ENCODE measurements at places on chromosomes 3 and 15. TPM values are rescaled to one million over a fixed set of nuclear protein-coding genes. Genes with fewer than 3 reads are reported as not detected.

- DNase-seq = no peak
Measured at GRCh38 chr3:160771811-160772459, 15.9 kb downstream of the PPM1L start.

- DNase-seq = no peak
Measured at GRCh38 chr15:79371591-79371990, 60.5 kb upstream of the MINAR1 start.

DNA sequence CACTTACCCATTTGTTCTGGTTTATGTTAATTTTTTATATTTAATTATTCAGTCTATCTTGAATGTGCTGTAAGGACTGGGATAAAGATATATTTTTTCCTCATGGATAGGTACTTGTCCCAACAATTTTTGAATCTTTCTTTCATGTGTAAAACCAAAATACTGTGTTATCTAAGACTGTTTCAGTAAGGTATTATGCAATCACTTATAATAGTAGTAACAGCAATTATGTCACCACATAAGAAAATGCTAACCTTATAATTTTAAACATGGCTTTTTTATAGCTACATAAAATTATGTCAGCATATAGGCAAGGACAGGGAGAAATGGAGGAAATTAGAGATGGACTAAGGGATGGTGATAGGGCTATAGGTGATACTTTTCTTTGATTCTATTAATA lies 2.9 kb upstream of the CTDSPL start:
- no peak for DNase-seq

DNA sequence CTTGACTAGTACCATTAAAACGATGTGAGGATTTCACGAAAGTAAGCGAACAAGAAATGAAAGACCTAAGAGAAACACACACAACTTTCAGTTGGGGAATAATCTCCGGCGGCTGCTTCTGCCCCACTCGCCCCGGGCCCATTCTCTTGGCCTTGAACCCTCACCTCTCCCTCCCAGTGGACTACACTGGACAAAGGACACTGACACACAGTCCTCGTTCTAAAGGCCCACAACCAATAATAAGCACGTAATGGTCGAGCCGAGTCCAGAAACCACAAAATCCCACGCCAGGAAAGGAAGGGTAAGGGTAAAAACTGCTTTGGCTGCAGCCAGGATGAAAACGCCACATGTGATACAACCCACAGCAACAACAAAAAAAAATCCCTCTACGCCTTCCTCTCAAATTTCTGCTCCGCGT lies 469 bp downstream of the ZNF770 start:
- DNase-seq = no peak

- peak; percentile 68 for DNase-seq
Measured at GRCh38 chr15:45023659-45024225, 747 bp downstream of the SORD start.

DNA sequence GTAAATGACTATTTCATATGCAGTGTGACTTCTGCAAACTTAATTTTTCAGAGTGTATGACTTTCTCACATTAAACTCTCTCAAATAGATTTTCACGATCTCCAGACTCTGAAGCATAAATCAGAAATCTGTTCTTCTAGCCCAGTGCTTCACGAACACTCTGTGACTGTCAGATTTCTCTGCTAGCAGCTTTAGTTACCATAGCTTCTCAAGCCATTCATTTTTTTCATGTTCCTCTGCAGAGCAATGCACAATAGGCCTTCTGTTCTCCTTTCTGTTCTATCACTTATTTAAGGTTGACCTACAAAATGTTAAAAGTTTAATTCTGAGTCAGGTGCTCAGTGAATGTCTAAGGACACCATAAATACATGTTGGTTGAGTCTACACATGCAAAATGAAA lies 1102.2 kb downstream of the TUSC7 start:
- DNase-seq = no peak

DNA sequence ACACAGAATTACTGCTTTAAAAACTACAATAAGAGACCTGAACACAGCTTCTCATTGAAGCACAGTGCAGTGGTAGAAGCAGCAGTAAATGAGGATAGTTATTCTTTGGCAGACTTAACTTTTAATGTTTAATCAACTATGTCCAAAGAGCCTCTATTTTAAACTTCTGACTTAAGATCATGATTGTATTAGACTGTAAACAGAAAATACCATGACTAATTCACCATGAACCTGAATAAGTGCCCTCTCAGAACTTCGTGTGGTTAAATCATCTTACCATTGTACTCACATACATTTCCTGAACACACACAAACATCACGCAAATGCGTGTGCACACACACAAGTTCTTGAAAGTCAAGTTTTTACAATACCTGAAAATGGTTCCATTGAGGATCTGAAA lies 13.9 kb downstream of the CEP152 start:
- DNase-seq = no peak

GRCh38 chr3:37556789-37557301 lies 304.8 kb upstream of the CTDSPL start:
- DNase-seq = no peak

- no peak for DNase-seq
Measured at GRCh38 chr3:43032646-43033628, 53.8 kb downstream of the GASK1A start.

DNA sequence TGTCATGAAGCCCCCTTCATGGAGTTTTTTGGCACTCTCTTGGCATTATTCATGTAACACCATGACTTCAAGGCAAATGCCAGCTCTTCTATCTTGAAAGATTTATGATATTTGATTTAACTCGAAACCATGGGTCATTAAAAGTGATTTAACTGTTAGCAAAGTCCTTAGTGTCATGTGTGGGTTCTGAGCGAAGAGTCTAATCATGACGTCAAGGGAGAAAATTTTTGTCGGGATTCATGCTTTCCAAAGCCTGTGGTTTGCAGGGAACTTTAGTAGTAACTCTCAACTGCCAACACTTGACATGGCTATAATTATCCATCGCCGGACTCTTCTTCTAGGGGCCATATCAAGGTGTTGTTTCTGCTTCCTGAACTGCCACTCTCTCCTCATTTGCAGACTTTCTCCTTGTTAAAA lies 11.5 kb downstream of the GXYLT2 start:
- DNase-seq = no peak

DNA sequence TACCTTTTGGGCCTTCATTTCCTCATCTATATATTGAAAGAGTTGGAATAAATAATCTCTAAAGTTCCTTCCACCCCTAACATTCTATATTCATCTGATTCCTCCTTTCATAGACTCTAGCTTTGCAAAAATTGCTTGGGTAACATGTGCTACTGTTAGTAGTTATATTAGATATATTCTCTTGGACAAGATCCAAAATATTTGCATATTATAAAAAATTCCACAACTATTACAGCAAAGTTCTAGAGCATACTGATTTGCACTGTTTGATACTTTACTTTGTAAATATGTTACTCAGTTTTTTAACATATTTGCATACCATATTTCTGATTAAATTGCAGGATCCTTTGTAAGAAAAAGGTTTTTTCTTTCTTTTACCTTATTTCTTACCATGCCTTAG lies 95.9 kb upstream of the UBE2E2 start:
- DNase-seq = no peak

DNA sequence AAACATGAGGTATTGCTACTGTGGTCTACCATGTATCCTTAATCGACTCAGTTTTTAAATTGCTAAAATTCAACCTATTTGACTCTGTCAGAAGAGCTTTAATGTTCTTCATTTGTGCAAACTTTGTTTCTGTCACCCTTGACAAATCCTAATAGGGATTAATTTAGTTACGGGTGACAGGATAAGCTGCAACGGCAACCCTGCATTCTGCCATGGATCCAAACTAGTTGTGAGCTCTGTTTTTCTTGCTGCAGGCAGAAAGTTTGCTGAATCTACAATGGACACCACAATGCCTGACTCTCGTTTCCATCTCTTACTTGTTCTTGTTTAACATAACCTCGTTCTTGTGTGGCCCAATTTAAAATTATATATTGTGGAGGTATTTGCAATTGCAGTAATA lies 352.3 kb downstream of the ROBO2 start:
- DNase-seq = no peak

- no peak for DNase-seq
Measured at GRCh38 chr3:152843955-152844354, 9.0 kb downstream of the P2RY1 start.

- DNase-seq = no peak
Measured at GRCh38 chr15:52247461-52247860, 48.1 kb downstream of the MYO5C start.

DNA sequence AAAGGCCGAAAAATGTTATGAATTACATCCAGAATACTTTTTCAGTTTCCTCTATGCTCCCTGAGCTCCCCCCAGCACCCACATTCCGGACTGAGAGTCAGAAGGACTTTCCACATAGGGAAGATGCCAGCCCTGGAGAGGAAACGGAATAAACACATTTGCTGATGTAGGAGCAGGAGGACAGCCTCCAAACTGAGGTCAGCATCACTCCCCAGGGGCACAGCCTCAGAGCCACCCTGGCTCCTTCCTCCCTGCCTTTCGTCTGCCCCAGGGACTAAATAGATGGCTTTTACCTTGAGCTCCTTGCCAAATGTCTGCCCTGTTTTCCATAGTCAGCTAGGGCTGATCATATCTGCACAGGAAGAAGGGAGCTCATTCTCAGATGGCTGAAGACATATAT lies 22.6 kb upstream of the SLCO2A1 start:
- no peak for DNase-seq

- DNase-seq = peak; percentile 26
Measured at GRCh38 chr3:128745742-128746141, 19.8 kb downstream of the RAB7A start.

DNA sequence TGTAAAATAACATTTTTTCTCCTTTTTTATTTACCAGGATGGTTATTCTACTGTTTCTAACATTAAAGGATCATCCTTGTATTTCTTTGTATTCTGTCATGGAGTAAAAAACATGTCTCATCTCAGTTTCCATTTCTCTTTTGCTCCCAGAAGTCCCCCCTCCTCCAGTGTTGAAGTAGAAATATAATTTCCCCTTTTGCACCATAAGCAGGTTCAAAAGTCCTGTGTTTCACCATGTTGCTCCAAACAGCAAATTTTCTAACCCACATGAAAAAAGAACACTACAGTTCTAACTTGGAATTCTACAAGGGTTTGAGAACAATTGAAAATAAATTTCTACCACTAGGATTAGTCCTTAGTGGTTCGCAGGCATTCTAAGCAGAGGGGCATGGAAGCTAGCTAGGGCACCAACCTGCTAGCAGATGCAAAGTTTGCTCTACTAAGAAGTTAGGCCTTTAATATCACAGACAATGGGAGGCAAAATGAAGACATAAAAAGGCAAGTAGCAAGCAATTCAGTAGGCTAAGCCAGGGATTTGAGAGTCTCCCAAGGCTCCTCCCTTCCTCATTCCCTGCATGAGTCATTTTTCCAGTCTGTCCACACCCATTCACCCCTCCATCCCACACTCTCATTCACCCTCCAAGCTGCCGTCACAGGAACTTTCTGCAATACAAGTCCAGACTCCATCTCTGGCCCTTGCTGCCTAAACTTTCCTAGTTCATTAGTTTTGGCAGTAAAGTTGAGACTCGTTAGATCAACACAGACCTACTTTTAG lies 2.3 kb upstream of the MBNL1 start:
- DNase-seq = peak; percentile 95

The TTLL13 gene
- 0.28 TPM for total RNA-seq

The FES gene
- 0.31 TPM for total RNA-seq

The MAGI1 gene
- 15.6 TPM for total RNA-seq

The FSD2 gene
- not detected for total RNA-seq

The LRTM1 gene
- total RNA-seq = not detected

The NEO1 gene
- total RNA-seq = 10.4 TPM

The LIPH gene
- 11.6 TPM for total RNA-seq

The RBP2 gene
- not detected for total RNA-seq
